ENCODE measurements at places on chromosomes 1 and 21.
A peak's percentile ranks its signal among the peaks of the same experiment; 100 is the strongest.

DNA sequence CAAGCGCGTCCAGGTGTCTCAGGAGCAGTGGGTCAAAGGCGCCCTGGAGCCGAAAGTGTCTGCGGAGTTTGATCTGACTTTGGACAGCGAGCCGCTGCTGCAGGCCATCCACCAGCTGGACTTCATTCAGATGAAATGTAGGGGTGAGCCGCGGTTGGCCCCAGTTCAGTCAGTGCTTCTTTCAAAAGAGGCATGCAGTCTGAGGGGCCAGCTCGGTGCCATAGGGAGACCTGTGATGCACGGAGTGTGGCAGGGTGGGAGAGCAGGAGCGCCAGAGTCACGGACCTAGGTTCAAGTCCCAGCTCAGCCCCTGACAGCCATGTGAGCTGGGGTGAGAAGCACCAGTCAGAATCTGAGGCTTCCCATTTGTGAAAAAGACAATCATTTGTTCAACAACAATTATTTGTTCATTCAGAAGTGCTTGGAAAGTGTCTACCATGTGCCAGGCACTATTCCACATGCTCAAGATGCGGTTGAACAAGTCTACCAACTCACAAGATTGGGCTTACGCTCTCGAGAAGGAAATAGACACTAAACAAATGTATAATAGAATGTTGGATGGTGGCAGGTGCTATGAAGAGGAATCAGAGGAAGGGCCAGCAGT is 39.5 kb upstream of the GNPAT start:
- no peak for DNase-seq

GRCh38 chr1:93578433-93578830 is 103.2 kb downstream of the BCAR3 start:
- DNase-seq: no peak

- DNase-seq: no peak
Measured at GRCh38 chr1:56331207-56331891, 248.0 kb downstream of the PLPP3 start.

DNA sequence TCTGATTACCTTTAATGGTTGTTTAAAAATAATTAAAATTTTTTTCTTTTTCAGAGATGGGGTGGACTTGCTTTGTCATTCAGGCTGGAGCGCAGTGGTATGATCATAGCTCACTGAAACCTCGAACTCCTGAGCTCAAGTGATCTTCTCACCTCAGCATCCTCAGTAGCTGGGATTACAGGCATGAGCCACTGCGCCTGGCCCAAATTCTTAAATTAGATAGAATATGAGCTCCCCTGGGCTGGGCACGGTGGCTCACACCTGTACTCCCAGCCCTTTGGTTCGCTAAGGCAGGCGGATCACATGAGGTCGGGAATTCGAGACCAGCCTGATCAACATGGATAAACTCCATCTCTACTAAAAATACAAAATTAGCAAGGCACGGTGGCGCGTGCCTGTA is 17.0 kb downstream of the CERS2 start:
- DNase-seq: no peak

- DNase-seq: peak; percentile 82
Measured at GRCh38 chr1:179310721-179311120, 17.1 kb downstream of the SOAT1 start.

DNA sequence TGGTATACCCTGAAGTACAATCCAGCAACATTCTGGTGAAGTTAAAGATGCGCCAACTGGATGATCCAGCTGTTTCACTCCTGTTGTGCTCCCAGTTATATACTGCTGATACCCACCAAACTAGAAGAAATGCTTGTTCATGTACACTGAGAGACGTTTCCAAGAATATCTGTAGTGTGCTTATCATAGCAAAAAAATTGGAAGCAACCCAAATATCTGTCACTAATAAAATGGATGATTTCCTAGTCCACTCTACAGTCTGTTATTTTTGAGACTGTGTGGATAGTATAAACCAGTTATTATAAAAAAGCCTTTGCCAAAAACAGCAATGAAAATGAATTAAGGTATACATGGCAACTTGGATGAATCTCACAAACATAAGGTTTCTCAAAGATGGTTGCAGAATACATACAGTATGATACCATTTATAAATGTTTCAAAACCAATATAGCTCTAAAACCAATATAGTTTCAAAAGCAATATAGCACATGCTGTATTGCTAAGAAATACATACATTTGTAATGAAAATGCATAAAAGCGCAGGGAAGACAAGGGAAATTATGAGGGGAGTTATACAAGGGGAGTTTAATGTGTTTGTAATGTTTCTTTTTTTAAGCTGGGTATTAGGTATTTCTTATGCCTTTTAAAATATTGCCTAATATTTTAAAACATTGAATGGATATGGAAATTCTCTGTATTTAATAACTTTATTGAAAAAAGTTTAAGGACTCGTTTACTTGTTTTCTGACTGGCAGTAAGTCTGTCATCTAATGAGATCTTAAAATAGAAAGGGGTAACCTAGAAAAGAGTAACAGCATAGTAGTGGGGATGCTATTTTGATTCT is 36.5 kb downstream of the GPSM2 start:
- no peak for DNase-seq

DNA sequence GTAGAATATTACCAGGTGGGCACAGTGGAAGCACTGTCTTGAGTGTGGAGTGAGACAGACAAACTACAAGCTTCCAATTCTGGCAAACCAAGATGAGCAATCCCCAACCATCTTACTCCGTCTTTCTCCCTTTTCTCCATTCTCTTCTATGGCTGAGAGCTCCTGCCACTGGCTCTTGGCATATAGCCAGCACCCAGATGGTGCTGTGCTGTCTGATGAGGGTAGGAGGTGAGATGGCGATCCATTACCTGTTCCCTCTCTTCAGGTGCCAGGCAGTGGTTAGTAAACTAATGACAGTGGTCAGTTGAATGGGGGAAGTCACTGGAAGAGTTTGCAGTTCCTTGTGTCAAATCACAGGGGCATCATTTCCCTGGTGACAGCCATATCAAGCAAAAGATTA is 108.4 kb downstream of the FNBP1L start:
- DNase-seq: no peak

DNA sequence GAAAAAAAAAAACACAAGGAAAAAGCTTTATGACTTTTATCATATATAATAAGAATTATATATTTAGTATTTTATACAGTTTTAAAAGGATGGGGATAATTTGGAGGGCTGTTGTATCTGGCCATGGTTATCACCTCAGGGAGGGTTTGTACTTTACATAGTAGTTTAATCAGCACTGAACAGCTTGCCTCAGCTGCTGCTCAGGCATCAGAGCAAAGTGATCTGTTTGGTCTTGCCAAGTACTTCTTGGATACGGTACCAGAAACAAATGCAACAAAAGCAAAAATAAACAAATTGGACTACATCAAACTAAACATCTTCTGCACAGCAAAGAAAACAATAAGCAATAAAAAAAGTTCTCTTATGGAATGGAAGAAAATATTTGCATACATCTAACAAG is 2.6 kb upstream of the SPTA1 start:
- no peak for DNase-seq

GRCh38 chr1:89065079-89065868 is at the start of gene GBP1:
GBP1 (minus strand) TSS chr1:89065208; CDS start chr1:89063234, 1,974 bp downstream.
- peak; percentile 85 for DNase-seq

DNA sequence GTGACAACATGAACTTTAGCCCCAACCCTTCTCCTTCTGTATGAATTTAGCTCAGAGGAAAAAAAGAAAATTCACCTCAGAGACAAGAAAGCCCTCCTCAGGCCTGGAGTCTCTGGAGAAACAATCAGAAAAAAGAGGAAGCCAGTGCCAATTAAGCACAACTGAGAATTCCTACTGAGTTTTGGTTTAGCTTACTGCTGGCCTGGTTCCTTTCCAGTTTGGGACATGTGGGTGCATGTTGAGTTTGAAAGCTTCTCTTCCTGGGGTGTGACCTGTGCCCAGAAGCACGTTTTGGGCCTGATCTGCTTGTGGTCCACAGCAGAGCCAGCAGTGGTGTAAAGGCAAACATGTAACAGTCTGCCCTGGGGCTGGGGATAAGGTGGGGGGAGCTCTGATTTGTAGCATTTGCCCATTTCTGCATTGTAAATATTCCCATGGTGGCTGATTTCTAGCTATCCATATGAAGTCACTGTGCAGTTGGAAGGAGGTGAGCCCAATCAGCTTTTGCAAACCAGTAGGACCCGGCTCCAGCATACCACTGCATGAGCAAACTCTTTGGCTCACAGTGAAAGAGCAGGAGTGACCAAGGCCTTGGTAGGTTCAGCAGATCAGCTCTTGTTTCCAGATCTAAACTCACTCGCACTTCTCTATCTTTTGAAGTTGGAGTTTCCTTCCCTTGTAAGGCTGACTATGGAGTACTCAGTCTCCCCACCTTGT is 4.7 kb upstream of the THEM5 start:
- DNase-seq: no peak
